ENCODE measurements at places on chromosomes 3 and 15.
A peak's percentile ranks its signal among the peaks of the same experiment; 100 is the strongest.

- DNase-seq, result no peak
Measured at GRCh38 chr3:172546628-172547214, 23.5 kb upstream of the TNFSF10 start.

GRCh38 chr15:37903919-37904625 lies 30.4 kb upstream of the TMCO5A start:
- no peak for DNase-seq

GRCh38 chr3:41405466-41405865 lies 206.2 kb downstream of the CTNNB1 start:
- no peak for DNase-seq

GRCh38 chr15:34976073-34976472 lies 6.5 kb upstream of the AQR start:
- DNase-seq, result no peak

DNA sequence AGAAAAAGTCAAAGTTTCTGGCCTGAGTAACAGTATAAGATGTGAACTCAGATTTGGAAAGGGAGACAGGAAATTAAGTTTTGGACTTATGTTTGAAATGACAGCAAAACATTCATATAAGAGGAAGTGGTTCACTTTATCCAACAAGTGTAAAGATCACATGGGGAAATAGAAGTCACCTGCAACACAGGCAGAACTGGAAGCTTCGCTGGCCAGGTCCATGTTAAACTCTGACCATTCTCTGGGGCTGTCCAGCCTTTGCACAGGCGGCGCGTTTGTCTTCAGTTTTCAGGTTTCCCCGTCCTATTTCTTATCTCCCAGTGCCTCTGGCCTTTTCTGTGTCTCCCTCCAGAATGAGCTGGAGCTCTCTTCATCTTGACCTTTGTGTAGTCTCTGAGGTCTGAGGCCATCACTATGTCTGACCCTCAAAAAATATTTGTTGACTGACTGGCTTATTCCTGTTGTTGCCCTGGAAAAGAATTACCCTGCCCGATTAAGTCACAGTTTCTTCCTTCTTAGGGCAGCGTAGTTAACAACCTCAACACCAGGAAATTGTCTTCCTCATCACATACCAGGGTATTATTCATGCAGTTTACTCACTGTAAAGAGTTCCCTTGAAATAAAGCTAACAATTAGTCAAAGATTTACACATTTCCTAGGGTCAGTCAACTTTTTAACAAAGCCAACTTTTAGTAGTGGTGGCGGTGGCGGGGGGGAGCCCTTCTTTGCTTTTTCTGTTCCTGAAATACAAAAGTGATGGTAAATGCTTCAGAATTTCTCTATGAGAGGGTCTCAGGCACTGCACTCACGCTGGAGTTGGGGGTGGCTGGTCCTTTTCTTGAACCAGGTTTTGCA lies 959 bp upstream of the RASA2 start:
- no peak for DNase-seq

DNA sequence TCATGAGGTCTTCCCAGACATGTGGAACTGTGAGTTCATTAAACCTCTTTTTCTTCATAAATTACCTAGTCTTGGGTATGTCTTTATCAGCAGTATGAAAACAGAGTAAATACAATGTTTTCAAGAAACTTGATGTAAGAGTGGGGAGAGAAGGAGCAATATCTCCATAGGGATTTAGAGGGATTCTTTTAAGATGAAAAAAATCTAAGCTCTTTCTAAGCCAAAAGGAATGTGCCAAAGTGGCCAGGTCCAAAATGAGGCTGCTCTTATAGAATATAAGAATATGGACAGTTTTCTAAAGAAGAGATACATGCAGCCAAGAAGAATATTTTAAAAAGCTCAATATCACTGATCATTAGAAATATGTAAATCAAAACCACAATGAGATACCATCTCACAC lies 23.9 kb upstream of the RYK start:
- DNase-seq, result no peak

- DNase-seq, result no peak
Measured at GRCh38 chr3:161557445-161558150, 61.0 kb downstream of the OTOL1 start.

DNA sequence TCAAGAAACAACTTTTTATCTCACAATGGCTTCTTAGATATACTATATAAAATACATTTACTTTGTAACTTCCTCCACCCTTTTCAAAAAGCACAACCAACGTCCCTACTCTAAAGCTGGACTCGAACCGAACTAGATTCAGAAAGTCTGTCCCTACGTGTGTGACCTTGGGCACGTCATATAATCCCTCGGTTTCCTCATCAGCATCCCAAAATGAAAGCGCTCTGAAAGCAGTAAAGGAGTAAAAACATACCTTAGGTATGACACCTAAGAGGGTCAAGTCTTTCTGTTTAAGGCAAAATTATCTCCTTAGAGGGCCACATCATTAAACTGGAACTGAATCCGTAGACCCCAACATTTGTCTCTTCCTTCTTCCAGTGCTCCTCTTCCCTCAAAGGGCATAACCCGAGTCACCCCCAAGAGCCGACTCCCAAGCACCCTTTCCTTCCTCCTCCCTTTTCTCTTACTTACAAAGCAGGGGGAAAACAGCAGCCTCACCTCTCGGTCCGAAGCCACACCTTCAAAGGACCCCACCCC lies 663 bp downstream of the PDCD10 start:
- no peak for DNase-seq

- no peak for DNase-seq
Measured at GRCh38 chr3:29438580-29438979, 157.7 kb downstream of the RBMS3 start.

DNA sequence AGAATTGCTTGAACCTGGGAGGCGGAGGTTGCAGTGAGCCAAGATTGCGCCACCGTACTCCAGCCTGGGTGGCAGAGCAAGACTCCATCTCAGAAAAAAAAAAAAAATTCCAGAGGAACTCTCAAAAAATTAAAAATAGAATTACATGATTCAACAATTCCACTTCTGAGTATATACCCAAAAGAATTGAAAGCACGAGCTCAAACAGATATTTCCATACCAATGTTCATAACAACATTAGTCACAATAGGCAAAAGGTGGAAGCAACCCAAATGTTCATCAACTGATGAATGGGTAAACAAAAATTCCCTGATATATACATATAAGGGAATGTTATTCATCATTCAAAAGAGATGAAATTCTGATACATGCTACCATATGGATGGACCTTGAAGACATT lies 16.9 kb upstream of the MORF4L1 start:
- no peak for DNase-seq

DNA sequence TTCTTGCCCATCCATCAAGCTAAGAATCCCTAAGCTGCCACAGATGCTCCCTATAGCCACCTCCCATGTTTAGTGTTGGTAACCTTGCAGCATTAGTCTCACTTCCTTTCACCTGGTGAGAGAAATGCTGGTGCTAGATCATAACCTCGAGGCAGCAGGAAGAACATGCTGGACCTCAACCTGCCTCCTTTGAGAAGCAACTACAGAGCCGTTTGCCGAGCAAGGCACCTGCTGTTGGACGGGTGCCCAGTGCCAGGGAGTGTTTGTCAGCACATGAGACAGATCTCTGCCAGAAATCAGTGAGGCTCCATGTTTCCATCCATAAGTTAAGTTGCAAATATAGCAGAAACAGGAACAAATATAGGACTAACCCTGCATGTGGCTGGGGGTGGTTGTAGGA lies 955.7 kb downstream of the TUSC7 start:
- DNase-seq, result no peak

- peak; percentile 72 for DNase-seq
Measured at GRCh38 chr15:31488437-31489204, 162.0 kb downstream of the KLF13 start.

GRCh38 chr3:42839616-42840015 lies 30.4 kb downstream of the ACKR2 start:
- no peak for DNase-seq

DNA sequence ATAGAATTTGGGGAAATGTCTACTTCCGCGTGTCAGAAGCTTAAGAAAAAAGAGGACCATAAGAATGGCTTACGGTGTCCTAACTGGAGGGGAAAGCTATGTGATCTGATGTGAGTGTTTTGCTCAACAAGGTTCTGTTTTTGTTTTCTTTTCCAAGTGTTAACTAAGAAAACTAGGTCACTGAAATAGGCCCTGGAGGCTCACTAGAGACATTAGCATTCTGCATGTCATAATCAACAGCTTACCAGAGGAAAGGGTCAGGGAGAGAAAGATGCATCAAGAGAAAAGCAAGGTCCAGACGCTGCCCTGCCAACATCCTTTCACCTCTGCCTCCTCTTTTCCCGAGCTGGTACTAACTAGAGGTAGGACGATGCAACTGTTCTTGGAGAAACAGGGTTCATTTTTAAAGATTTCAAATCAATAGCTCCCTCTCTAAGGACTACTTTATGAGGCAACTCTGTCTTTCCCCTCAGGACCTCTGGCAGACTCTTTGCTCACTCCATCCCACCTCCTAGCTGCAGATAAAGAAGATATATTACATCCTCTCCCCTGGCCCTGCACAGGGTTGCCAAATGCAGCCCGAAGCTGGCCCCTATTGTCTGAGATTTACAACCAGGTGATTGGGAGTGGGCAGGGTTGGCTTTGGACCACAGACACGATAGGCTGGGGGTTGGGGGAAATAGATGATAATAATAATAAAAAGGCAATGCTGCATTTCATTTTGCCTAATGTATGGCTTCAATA lies 209.9 kb upstream of the SLC2A2 start:
- DNase-seq, result no peak

GRCh38 chr3:159872374-159873109 lies 116.1 kb upstream of the IL12A start:
- DNase-seq, result no peak

DNA sequence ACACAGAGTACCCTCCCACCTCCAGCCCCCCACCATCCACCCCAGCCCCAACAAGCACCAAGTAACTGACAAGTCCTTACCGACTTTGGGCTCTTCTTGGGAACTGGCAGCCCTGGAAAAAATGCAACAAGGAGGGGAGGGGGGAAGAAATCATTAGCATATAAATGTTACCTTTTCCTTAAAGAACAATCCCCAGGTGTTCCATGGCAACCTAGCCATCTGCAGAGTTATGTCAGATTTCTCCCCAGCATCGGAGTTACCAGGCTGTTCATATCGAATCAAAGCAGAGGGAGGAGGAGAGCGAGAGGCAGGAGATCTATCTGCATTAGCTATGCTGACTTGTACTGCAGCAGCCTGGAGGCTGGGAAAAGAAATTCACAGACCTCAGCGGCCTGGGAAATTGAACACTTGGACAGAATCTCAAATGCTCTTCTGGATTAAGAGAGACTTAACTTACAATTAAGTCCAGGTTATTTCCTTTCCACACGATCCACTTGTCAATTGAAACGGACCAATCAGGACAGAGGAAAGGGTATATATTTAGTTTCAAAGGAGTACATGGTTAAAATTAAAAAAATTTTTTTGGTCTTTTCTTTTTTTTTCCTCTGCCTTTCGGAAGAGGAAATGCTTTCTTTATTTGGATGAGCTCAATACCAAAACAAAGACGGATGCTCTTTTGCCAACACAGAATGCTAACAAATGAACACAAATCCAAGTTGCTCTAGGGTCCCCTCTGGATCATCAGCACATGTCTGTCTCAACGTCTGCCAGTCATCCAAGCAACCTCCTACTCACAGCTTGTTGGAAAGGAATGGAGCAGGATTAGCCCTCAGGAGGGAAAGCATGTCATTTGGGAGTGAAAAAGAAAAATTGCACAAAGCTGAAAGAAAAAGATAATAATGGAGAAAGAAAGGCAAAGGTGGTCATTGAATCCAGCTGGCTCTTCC lies 637.1 kb downstream of the MAGI1 start:
- DNase-seq, result peak; percentile 86

DNA sequence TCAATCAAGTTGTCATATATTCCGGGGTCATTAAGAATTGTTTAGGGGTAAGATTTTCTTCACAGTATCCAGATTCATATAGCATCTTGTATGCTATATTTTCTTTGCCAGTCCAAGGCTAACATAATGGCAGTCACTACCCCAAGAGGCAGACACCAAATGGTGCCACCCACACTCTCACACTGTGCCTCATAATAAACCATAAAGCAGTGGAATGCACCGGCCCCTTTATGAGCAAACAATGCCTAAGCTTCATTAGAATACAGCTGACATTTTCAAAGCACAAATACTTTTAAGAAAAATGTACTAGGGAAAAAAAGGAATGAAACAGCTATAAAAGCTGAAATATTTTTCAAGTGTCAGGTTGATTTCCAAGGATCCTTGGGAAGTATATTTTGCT lies 121.6 kb downstream of the TFDP2 start:
- DNase-seq, result no peak

DNA sequence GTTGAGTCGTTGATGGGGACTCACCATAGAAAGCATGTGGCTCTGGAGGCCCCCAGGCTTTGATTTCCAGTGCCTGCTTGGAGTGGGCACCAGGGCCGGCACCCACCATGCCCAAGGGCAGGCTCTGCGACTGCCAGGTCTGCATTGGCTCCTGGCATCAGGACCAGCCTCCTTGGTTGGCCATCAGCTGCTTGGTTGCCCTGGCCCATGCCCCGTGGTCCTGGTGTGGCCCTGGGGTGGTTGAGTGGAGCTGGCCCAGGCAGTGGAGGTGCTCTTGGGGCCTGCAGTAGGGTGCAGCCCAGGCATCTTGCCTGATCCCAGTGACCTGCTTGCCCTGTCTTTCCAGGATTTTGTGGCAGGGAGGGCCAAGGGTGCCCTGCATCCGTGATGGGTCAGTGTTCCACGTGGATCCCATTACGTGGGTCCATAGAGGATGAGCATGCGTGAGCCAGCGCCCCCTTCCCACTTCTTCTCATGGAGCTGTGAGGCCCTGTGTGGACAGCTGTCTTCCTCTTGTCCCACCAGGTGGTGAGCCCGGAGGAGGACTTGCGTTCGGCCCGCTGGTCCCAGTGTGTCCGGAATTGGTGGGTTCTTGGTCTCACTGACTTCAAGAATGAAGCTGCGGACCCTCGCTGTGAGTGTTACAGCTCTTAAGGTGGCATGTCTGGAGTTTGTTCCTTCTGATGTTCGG lies 187.0 kb downstream of the UBE3A start:
- DNase-seq, result no peak

DNA sequence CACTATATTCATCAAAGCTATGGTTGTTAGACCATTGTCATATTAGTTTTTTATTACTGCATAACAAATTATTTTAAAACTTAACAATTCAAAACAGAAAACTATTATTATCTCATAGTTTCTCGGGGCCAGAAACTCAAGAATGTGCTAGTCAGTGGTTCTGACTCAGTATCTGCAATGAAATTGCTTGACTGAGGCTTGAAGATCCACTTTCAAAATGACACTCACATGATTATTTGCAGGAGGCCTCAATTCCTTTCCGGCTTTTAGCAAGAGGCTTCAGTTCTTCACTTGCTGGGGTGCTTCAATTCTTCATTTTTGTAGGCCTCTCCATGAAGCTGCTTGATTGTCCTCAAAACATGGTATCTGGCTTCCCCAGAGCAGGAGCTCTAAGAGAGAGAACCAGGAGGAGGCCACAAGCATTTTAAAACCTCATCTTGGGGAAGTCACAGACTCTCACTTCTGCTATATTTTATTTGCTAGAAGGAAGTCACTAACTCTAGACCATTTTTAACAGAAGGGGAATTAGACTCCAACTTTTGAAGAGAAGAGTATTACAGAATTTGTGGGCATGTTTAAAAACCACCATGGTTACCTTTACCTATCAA lies 383.7 kb downstream of the MFSD1 start:
- DNase-seq, result no peak

Data from iPS DF 19.7 (cell line).